Esophagus muscularis mucosa (tissue), 4 donors: ENCODE measurements at places on chromosomes 5 and 9.

DNA sequence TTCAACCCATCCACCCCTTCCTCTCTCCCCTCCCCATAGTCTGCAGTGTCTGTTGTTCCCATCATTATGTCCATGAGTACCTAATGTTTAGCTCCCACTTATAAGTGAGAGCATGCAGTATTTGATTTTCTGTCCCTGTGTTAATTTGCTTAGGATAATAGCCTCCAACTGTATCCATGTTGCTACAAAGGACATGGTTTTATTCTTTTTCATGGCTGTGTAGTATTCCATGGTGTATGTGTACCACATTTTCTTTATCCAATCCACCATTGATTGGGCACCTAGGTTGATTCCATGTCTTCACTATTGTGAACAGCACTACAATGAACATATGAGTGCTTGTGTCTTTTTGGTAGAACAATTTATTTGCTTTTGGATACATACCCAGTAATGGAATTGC lies 187.1 kb downstream of the PCSK5 start:
- no peak for DNase-seq

GRCh38 chr9:136222906-136223285 lies 18.0 kb upstream of the LHX3 start:
- DNase-seq = no peak

DNA sequence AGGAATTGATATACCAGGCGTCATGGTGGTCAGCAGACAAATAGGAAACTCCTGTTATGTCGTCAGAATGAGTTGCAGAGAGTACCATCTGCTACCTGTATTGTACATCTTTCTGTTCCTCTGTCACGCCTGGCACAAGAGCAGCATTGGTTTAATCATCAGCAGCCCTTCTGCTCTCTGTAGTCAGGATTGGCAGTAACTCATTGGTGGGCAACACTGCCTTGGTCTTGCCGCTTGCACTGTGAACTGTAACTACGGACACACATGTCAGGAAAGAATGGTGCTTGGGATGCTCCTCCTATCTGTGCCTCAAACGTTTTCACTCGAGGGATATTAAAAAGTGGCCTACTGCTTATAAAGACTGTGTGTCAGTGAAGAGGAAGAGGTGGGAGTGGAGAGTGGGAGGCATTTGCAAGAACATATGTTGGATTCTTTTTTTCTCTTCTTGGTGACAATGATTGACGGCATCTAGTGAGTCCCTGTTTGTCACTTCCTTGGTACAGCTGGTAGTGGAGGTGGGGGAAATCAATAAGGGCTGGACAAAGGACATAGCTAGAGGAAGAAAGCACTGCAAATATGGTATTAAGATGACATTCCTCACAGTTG lies 76.6 kb downstream of the F2RL2 start:
- DNase-seq = no peak

- DNase-seq = no peak
These were observed 13.4 kb downstream of the ZMAT2 start for GRCh38 chr5:140713562-140714094.

- peak; percentile 98 for DNase-seq
These were observed at the start of gene ZNF79 for GRCh38 chr9:127423934-127424675. Gene ZNF79 (plus strand): TSS chr9:127424382. CDS start chr9:127424788, 406 bp downstream.

GRCh38 chr5:16592255-16592654 lies 24.5 kb downstream of the RETREG1 start:
- no peak for DNase-seq

- DNase-seq = no peak
These were observed 96.9 kb upstream of the FSTL4 start for GRCh38 chr5:133709209-133709725.

GRCh38 chr9:84819491-84819991 lies 150.0 kb downstream of the NTRK2 start:
- peak; percentile 70 for DNase-seq

- no peak for DNase-seq
These were observed 337.0 kb downstream of the RAB3C start for GRCh38 chr5:58919833-58920232.

GRCh38 chr5:139878093-139878492 lies 82.5 kb downstream of the PSD2 start:
- no peak for DNase-seq

GRCh38 chr5:172058088-172058487 lies 51.6 kb upstream of the FBXW11 start:
- DNase-seq = no peak

DNA sequence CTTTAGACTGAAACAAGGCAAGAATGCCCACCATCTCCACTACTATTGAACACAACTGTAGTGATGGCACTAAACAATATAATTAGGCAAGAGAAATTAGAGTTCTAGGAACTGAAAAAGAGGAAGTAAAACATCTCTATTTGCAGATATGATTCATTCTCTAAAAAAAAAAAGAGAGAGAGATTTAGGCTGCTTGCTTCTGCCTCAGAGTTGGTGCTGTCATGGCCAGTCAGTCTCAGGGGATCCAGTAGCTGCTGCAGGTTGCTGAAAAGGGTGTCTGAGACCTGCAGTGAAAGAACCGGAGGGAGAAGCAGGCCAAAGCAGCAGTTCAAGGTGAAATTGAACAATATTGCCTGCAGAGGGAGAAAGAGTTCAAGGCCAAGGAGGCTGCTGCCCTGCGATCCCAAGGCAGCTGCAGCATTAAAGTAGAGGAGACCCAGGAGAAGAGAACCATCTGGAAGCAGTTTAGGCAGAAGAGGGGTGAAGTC lies 72.5 kb downstream of the AP3B1 start:
- no peak for DNase-seq

GRCh38 chr9:88234114-88234513 lies 95.8 kb upstream of the SPATA31C2 start:
- DNase-seq = no peak

DNA sequence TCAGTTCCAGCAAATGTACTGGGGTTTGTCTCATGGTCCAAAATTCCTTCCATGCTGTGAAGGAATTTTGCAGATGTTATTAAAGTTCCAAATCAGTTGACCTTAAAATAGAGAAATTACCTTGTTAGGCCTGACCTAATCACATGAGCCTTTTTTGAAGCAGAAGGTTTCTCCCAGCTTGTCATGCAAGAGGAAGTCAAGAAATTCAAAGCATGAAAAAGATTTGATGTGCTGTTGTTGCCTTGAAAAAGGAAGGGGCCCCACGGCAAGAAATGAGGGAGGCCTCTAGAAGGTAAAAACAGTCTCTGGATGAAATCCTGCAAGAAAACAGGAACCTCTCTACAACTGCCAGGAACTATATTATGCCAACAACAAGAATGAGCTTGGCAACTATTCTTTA lies 24.2 kb upstream of the HAPLN1 start:
- no peak for DNase-seq

GRCh38 chr5:124704594-124705284 lies 41.7 kb downstream of the ZNF608 start:
- no peak for DNase-seq

- no peak for DNase-seq
These were observed 71.2 kb upstream of the CNTLN start for GRCh38 chr9:17063535-17064135.

DNA sequence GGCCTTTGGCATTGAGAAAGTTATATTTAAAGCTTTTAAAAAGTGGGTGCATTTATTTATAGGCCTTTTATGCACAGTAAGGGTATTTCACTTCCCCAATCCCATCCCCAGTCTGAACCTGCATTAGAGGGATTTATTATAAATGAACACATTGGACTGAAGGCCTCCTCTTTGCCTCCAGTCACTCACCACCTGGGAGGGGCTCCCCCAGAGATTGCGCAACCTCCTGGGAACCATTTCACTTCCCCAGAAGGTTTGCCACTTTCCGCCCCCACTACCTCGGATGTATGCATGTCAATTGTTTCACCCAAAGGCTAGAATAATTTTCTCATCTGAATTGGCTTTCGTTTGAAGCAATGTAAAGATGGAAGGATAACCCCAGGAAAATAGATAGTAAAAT lies 29.8 kb upstream of the VCAN start:
- DNase-seq = no peak

DNA sequence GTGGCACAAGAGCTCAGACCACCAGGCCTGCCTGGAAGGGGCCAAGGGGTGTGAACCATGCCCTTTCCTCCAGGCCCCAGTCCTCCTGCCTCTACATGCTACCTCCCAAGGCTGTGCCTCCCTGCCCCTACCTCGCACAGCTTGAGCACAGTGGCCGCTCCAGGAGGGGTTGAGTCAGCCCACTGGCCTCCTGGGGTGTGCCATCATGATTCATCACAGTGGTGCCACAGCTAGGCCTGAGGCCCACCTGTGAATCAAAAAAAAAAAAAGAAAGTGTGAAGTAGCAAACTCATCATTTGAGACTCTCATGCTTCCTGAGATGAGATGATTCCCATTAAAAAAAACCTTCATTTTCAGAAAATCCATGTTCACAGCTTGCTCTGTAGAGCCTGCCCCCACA lies 240.5 kb downstream of the HSPA4 start:
- no peak for DNase-seq

DNA sequence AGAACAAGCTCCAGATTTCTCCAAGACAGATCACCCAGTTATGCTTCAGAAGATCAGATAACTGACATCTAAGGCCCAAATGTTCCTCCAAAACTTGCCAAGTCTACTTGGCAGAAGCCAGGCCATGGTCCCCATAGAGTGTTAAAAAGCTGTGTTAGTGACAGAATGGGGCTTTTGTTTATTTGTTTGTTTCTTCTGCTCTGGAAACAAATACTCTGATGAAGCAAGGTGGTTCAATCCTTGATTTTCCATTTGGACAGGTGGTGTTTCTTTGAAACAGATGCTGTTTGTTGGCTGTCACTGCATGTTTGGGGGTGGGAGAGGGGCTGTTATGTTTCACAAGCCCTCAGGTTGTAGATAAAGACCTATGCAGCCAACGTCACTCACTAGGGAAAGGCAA lies 264.0 kb downstream of the FAM114A2 start:
- DNase-seq = no peak

- DNase-seq = no peak
These were observed 22.2 kb upstream of the ZBTB34 start for GRCh38 chr9:126838055-126838811.

GRCh38 chr5:150615141-150615699 lies 25.2 kb upstream of the SYNPO start:
- no peak for DNase-seq

GRCh38 chr5:41921874-41922273 lies 3.2 kb upstream of the FBXO4 start:
- no peak for DNase-seq

DNA sequence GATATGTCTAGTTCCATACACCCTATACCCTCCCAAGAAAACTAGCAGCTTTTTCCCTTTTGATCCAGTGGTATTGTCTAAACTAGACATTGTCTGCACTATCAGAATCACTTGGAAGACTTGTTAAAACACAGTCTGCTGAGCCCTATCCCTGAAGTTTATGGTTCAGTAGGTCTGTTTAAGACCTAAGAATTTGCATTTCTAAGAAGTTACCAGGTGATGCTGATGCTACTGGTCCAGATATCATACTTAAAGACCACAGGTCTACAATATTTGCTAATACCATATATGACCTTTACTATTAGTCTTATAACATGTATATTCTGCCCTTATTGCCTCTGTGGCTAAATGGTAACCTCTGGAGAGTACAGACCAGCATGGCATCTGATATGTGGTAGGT lies 23.3 kb downstream of the SKIC3 start:
- no peak for DNase-seq

DNA sequence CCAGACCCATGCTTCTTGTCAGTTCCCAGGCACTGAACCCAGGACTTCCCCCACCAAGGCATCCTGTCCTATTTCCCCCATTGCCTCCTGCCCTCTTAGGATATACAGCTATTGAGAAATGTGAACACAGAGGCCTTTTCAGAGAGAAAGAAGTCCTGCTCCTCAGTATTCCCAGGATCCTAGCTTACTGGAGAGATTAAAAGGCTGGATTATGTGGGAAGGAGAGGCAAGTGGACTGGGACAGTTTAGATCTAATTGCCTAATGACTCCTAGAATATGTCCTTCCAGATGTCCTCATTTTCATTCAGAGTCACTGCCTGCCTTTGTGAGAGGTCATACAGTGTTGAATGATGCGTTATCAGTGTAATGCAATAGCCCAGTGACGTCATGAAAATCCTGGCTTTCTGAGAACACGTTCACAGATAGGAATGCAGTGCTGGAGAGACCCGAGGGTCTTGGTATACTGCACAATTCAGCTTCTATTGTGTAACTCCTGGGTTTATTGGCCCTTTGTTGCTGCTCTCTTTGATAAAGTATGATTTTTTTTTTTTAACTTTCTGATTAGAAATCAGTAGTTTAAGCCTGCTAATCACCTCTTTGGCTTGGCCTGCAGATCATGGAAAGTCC lies 26.2 kb downstream of the WWC1 start:
- DNase-seq = no peak

GRCh38 chr9:92196400-92196799 lies 81.2 kb upstream of the SPTLC1 start:
- no peak for DNase-seq

DNA sequence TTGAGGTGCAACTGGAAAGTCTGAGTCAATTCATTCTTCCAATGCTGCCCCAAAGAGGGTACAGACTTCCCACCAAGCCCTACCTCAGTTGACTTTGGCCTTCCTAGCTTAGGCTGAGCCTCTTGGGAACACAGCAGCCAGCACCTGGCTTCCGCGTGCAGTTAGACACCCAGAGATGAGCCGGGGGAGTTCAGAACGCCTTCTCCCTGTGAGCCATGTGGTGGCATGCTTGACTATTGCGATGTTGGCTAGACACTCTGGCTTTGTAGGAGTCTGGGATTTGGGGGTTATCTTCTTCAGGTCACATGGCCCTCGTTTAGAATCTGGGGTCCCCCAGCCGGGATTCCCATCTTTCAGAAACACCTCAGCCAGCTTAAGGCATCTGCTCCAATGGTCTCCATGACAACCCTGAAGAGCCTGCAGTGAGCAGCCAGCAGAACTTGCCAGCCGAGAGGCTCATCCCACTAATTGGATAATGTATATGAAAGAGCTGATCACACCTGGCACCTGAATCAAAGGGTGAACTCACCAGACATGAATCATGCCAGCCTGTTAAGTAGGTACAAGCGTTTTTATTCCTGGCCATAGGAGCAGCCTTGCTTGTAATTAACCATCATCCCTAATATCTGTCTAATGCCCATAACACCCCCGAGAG lies 167.5 kb downstream of the SYK start:
- DNase-seq = no peak

DNA sequence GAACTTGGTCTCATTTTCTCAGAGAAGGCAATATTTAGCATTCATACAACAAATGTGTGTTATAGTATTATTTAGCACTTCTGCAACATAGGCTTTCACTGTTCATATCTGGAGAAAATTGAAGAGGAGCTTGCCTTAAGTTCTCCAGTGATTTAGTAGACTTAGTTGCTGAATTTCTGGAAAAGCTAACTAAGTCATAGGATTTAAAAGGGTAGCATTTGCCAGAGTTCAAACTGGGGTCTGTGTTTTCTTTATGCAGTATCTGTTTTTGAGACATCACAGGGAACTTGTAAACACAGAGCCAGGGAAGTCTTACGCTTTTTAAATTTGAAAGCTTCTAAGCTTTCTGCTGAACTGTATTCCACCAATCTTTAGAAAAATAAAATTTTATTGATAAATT lies 8.7 kb upstream of the PCSK5 start:
- DNase-seq = no peak
